Posterior cingulate gyrus (tissue), 11 donors: ENCODE measurements at places on chromosomes 2 and 18.

DNA sequence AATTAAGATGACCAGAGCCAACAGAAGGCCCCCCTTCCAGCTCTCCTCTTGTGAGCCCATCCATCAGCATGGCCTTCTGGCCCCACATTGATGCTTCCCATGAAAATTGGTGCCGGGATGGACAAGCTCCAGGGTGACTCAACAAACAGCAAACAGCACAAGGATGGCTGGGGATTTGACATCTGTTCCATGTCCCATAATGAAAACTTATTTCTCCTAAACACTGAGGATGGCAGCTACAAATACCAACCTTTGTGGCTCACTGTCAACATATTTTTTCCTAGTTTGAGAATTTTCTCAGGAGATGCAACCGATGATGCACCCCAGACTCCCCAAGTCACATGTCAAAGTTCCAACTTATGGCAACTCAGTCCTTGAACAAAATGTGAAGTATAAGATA lies 169.6 kb upstream of the SIX2 start:
- DNase-seq: no peak

DNA sequence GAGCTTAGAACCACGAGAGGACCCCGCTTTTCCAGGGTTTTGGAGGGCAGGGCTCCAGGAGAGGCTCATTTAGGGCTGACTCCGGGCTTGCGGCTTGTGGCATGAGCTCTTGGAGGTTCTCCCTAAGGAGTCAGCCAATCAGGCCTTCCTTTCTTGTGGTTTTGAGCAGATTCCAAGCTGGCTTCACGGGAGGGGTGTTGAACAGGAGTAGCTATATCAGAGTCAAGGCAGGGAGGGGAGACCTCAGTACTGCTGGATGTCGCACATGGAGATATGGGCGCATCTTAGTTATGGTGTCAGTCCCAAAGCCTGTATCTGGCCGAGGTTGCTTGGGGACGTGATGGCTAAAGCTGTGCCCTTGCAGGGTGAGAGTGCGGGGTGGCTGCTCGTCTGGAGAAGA lies 98.6 kb downstream of the AGAP1 start:
- DNase-seq: no peak

- DNase-seq: no peak
Observed at GRCh38 chr18:63312737-63313395, 6.7 kb downstream of the BCL2 start.

DNA sequence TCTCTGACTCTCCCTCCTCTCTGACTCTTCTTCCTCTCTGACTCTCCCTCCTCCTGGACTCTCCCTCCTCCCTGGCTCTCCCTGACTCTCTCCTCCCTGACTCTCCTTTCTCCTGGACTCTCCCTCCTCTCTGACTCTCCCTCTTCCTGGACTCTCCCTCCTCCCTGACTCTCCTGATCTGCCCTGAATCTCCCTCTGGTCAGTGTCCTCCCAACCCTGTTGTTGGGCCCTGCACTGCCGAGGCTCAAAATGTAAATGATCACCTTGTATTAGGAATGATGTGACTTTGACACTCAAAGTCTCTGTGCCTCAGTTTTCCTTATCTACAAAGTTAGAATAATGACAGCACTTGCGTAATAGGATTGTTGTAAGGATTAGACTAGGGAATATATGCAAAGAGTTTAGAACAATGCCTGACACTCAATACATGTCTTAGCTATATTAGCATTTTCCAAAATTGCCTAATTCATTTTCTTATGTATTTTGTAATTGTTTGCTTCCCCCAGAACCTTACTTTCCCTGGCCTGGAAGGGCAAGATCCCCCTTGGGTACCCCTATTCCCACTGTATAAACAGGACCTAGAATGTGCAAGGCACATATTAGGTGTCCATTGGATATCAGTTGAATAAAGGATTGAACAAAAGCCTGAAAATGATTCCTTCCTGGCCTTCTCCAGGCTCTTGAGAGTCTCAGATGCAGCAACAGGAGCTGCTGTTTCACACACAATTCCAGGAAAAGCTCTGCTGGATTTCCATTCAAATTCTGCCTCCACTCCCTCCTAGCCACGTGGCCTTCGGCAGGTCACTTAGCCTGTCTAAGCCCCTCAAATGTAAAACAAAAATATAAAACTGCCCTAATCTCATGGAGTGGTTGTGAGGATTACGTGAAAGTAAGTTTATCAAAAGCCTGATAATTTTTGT lies 170.1 kb downstream of the INHBB start:
- no peak for DNase-seq

DNA sequence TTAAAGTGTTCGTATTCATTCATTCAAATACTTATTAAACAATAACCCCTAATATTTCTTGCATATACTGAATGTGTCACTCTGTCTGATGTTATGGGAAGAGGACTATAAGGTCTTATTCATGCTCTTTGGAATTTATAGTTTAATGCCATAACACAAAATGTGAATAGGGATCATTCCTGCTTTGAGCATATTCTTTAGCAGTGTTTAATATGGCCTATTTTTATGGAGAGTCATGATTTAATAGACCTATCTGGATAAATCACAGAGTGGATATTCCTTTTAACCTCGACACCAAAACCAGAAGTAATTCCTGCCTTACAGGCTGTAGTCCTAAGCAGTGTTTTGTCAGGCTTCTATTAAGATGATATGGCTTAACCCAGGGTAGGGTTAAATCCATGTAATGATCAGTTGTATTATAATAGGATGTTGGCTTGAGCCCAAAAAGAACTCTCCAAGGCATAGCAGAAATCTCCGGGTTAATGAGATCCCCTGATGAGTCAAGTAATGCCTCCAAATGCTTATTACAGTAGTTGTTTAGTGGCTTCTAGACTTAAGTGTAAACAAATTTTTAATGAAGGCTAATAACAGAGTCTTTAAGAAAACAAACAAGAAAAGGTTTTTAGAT lies 54.3 kb downstream of the GULP1 start:
- no peak for DNase-seq

GRCh38 chr2:15818881-15819280 lies 121.5 kb upstream of the MYCN start:
- DNase-seq: no peak

DNA sequence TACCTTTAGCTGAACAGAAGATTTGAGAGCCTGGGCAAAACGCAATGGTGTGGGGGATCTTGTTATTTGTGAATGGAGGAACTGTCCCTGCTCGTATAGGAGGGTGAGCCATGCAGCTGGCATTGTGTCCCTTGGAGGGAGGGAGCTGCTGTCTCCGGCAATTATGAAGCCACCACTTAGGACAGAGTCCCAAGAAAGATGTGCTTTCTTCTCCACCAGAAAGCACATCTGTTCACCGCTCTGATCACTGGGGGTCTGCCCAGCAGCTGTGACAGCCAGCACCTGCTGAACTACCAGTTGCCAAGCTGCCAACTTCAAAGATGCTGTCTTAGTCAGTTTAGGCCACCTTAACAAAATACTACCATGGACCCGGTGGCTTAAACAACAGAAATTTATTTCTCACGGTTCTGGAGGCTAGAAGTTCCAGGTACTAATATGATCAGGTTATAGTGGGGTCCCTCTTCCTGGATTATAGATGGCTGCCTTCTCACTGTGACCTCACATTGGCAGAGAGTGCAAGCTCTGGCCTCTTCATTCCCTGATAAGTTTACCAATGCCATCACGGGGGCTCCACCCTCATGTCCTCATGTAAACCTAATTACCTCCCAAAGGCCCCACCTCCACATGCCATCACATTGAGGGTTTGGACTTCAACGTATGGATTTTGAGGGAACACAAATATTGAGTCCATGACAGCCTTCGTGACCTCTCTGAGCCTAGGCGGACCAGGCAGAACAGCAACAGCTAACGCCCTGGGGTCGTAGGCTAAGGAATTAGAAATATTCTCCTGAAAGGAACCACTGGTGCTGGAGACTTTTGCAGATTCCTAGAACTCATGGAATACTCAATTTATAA lies 148.3 kb downstream of the RHBDD1 start:
- DNase-seq: no peak
